Astrocyte (in vitro differentiated cells and primary cell): ENCODE measurements at places on chromosomes 6 and 20. TPM values are rescaled to one million over a fixed set of nuclear protein-coding genes. Genes with fewer than 3 reads are reported as not detected.

The GABBR1 gene
- 61.4 and 66.3 TPM in 2 replicates for total RNA-seq

The CALHM5 gene
- 1.8 and 1.9 TPM in 2 replicates for total RNA-seq

- peak; percentile 89 for DNase-seq
Observed at GRCh38 chr6:14165091-14165490, 47.5 kb downstream of the CD83 start.

DNA sequence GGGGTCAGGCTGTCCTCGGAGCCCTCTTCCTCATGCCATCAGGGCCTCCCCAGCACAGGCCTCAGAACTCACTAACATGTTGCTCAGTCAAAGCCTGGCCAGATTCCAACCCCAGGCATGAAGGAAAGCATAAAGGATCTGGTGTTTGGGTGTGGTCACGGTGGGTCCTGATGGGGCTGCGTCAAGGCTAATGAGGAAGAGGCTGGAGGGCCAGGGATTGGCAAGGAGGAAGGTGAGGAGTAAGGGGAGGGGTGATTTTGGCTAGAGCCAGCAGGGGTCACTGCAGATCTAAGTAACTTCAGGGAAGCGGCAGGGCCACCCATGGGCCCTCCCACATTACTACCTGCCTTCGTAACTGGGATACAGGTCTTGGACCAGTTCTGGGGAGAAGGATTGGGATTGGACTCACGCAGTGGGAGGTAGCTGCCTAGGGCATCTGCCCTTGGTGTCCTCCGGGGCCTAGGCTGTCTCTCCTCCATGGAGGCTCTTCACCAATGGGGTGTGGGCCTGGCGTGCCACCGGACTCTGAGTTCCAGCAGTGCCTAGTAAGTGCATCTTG lies 36.2 kb upstream of the MRPS18A start:
- peak; percentile 31 for DNase-seq

GRCh38 chr6:70073637-70074036 lies 207.3 kb downstream of the COL19A1 start:
- no peak for DNase-seq

DNA sequence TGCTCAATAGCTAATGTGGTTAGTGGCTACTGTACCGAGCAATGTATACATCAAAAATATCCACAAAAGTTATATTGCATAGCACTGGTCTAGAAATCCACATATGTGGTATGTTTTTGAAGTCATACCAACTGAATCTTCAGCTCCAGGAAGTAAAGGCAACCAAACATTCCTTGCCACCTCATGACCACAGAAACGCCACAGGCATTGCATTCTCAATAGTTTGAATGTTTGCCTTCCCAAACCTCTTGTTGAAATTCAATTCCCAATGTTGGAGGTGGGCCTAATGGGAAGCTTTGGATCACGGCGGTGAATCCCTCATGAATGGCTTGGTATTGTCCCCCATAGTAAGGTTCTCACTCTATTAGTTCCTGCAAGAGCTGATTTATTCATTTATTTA lies 18.2 kb upstream of the ZNF391 start:
- no peak for DNase-seq

- DNase-seq, result peak; percentile 54
Observed at GRCh38 chr6:48628316-48628715, 517.3 kb upstream of the PTCHD4 start.

DNA sequence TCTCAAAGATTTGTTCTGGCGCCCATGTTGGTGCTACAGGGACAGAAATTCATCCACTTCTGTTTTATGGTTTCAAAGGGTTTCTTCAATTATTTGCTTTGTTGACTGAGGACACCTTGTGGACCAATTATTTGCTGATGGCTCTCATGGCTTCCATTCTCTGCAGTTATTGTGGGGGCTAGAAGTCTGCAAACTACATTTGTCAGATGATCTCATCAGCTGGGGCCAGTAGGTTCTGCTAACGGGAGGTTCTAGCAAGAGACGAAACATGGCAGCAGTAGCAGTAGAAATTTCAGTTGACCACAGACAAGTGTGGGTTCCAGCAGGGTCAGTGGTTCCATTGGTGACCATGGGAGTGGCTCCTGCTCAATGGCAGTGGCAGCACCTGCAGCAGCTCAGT lies 72.8 kb upstream of the BLCAP start:
- DNase-seq, result no peak

DNA sequence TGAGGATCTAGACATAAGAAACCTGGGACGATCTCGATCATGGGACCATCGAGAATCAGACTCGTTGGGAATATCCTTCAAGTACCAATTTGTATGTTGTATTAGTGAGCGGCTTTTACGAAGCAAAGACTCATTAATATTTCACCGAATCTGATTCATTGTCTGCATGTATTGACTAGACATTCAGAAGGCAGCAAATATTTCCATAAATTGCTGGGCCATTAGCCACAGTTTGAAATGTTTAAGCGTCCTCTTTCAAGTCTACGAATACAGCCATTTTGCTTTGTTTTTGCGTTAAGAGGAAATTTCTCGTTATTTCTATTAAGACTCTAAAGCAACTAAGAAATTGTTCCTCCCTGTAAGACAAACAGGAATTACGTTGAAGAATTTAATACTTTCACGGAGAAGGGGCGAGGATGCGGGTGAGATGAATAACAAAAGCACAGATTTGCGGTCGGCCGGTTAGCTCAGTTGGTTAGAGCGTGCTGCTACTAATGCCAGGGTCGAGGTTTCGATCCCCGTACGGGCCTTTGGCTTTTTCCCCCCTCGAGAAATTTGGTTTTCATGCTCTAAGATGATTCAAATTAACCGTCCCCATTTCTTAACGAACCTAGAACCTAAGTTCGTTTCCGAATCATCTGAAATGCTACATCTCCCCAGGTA lies 18.5 kb downstream of the POM121L2 start:
- DNase-seq, result peak; percentile 35
